Spleen (tissue), 13 donors: ENCODE measurements at places on chromosomes 16 and 17. TPM values are rescaled to one million over a fixed set of nuclear protein-coding genes. Genes with fewer than 3 reads are reported as not detected.

DNA sequence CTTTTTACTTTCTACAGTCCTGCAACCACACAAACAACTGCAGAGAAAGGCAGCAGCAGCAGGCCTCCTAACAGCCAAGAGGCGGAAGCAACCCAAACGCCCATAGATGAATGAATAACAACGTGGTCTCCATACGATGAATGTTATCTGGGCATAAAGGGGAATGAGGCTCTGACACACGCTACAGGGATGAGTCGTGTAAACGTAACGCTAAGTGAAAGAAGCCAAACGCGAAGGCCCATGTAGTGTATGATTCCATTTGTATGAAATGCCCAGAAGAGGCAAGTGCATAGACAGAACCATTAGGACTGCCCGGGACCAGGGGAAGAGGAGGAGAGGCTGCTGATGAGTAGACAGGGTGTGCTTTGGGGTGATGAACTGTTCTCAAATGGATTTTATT lies 94.8 kb upstream of the DNAH17 start:
- peak; percentile 25 for DNase-seq

GRCh38 chr17:1087381-1088241 lies 90.7 kb downstream of the TIMM22 start:
- no peak for DNase-seq

DNA sequence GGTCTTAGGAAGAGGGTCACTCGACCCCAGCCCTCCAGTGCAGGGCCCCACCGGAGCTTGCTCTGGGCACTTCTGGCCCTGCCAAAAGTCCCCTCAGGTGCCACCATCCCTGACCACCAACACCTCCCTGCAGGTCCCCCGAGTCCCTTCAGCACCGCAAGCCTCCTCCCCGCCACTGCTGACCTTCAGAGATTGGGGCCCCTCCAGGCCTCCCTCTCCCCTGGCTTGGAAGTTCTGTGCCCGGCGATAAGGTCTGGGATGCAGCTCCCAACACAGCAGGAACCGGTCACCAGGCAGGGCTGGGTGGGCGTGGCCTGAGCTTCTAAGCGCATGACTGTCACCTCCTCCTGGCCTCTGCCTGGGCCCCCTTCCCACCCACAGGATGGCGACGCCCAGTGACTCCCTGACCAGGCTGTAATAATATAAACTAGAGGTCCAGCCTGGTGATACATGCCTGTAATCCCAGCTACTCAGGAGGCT lies 11.2 kb downstream of the PIEZO1 start:
- DNase-seq: no peak

DNA sequence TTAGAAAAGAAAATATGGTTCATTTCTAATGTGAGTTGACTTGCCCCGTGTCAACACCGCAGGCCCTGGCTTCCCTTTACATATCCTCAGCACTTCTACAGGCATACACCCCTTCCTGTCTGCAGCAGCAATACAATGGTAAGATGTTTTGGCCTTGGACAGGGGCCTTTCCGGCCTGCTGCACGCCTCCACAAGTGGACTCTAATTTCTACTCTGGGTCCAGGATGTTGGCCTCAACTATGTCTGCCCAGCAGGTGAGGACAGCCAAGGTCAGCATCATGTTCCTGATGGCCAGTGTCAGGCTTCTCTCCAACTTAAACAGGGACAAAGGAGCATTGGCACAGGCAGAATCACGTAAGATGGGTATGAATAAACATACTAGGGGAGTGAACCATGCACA lies 11.0 kb downstream of the C17orf67 start:
- DNase-seq: peak; percentile 64

- DNase-seq: no peak
Measured at GRCh38 chr16:73864868-73865267, 431.7 kb upstream of the PSMD7 start.

DNA sequence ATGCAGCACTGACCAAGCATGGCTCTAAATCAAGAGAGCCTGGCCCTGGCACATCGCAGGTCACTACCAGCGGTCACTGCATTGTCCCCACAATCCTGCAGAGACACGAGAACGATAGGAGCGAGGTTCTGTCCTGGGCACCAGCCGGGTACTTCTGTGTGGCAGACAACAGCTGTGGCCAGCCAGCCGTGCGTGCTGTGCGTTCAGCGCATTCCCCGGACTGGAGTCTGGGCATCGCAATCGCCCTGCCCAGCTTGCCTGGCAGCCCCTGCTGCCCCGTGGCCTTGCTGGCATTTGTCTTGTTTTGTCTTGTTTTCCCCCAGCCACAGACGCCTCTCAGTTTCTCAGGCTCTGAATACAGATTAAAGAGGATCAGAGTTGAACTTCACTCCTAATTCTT lies 33.9 kb downstream of the COTL1 start:
- no peak for DNase-seq

DNA sequence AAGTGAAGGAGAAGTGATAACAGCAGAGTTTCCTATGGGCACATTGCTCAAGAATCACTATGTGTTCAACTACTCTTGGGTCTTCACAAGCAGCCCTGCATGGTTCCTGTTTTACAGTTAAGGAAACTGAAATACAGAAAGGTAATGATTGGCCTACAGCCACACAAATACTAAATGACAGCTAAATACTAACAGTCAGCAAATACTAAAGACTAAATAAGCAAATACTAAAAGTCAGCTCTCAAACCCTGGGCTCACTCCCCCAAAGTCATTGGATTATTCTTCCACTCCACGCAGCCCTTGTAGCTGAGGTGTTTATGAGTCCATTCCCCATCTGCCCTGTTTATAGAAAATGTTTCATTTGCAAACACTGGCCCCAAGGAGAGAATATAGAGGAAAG lies 372.7 kb upstream of the CDH11 start:
- DNase-seq: no peak

DNA sequence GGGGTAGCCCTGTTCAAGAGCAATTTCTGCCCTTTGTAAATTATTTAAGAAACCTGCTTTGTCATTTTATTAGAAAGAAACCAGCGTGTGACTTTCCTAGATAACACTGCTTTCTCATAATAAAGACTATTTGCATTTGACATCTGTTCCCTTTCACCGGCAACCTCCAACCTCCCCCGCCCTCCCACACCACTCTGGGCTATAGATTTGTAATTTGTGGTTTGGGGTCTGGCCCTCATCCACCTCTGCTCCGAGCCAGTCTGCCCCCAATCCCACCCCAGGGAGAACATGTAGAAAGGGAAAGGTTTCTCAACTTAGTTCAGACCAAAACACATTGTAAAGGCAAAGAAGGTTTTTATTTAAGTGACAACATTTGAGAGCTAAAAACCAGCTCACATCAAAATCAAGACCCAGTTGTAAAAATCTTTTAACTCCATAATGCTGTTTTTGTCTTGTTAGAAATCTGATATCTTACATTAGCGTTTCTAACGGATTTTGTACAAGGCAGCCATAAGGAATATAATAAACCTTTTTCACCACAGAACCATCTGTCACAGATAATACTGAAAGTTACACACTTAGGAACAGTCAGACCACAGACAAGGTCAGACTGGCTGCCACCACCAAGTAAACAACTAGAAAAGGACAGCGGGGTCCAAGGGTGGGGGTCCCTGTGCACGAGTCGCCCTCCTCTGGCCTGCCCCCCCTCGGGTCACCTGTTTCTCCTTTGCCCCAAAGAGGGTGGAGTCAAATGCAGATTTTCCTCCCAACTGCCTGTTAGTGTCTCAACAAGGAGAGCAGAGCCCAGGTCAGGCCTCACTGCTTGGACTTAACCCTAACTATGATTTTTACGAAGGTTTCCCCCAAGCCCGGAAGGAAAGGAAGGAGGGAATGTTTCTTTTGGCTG lies 6.9 kb downstream of the PIMREG start:
- peak; percentile 64 for DNase-seq

DNA sequence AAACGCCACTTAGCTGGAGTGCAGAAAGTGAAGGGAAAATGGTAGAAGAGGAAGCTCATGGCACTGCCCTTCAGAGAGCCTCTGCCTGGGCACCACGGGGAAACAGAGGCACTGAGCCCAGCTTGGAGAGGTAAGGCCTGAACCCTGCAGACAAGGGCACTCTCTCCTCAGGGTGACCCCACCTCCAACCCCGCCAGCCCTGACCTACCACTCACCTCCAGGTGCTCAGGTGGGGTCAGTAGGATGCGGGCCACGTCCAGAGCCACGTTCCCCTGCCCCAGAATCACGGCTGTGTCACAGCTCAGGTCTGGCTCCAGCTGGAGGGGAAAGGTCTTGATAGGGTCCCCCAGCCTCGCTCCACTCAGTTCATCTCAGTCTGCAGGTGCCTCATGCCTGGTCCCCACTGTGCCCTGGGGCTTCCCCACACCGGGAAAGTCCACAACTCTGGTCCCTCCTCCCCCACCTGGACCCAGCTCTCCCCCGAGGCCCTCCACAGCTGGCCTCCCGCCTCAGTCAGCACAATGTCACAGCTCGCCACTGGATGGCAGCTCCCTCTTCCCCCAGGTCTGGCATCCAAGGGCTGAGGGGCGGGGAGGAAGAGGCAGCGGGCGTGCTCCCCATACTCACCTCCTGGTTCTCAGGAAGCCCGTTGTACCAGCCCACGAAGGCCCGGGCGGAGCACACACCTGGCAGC lies 6.0 kb upstream of the GRIN2C start:
- peak; percentile 69 for DNase-seq

GRCh38 chr16:2056681-2057407 lies 9.1 kb downstream of the TSC2 start:
- no peak for DNase-seq

- DNase-seq: no peak
Measured at GRCh38 chr17:32870027-32870670, 6.8 kb downstream of the MYO1D start.

The CFAP52 gene
- polyA plus RNA-seq: not detected

The SPNS3 gene
- 2.8 TPM for polyA plus RNA-seq

The TTLL6 gene
- 0.04 TPM for polyA plus RNA-seq

The SULT1A4 gene
- 65.6 TPM for polyA plus RNA-seq

The CSHL1 gene
- polyA plus RNA-seq: 0.06 TPM

The DEXI gene
- polyA plus RNA-seq: 29.0 TPM

The SPATA32 gene
- 0.08 TPM for polyA plus RNA-seq
